Cardiac muscle cell (in vitro differentiated cells and primary cell): ENCODE measurements at places on chromosomes 1 and 21. TPM values are rescaled to one million over a fixed set of nuclear protein-coding genes. Genes with fewer than 3 reads are reported as not detected.

- no peak for DNase-seq
These were observed 136.9 kb downstream of the DISC1 start for GRCh38 chr1:231763456-231763855.

DNA sequence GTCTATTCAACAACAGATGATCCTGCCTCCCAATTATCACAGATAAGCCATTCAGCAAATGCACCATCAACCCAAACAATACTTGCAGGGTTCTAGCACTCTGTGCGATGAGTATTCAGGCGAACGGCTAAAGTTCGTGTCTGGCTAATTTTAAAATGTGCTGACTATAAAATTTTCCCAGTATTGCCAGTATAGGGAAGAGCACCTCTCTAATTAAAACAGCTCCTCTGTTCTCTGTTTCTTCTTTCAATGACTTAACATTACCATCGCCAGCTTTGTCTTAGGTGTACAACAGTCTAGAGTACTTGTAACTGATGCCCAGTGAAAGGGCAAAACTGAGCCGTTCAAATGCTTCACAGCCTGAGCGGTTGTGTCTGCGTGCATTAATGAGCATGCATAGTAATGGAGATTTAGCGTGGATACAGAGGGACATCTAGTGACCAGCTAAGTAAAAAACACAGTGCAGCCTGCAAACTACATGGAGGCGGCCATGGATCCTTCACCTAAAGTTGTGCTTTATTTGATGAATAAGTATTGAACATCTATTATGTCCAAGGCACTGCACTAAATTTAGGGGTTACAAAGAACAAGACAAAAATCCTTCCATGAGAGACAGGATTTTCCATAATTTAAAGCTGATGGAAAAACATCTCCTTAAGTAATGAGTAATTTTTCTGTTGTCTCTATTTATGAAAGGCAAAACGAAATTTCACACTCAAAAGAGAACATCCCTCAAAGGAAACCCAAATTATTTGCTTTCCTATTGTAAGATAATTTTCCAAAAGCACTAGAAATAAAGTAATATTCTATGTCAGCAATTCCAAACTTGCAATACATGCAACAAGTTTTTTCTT, 120.0 kb downstream of the SETD4 start:
- peak; percentile 78 for DNase-seq

- DNase-seq: peak; percentile 87
These were observed 3.7 kb upstream of the PLOD1 start for GRCh38 chr1:11930571-11931445.

DNA sequence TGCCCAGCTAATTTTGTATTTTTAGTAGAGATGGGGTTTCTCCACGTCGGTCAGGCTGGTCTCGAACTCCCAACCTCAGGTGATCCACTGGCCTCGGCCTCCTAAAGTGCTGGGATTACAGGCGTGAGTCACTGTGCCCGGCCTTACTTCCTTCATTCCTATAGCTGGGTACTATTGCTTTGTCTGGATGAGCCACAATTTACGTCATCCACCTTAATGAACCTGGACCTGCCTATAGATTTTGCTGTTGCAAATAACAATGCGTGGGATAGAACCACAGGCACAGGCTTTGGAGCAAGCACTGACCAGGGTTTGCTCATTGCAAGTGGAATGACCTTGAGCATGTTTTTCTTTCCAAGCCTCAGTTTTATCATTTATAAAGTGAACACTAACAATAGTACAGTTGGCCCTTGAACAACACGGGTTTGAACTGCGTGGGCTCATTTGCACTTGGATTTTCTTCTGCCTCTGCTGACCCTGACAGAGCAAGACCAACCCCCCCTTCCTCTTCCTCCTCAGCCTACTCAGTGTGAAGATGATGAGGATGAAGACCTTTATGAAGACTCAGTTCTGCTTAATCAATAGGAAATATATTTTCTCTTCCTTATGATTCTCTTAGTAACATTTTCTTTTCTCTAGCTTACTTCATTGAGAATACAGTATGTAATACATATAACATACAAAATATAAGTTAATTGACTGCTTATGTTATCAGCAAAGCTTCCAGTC, 33.3 kb upstream of the BECN2 start:
- DNase-seq: no peak

- DNase-seq: no peak
These were observed 30.3 kb upstream of the KCNQ4 start for GRCh38 chr1:40753142-40753882.

- peak; percentile 15 for DNase-seq
These were observed 598.2 kb downstream of the MATN1 start for GRCh38 chr1:30125021-30125820.

- no peak for DNase-seq
These were observed 58.2 kb downstream of the GADD45A start for GRCh38 chr1:67743072-67743725.

GRCh38 chr21:40313260-40313659, 446.0 kb downstream of the PCP4 start:
- DNase-seq: no peak

- peak; percentile 71 for DNase-seq
These were observed 65.1 kb downstream of the DISC1 start for GRCh38 chr1:231691618-231692259.

GRCh38 chr1:70327306-70328076, 27.0 kb downstream of the ANKRD13C start:
- no peak for DNase-seq

DNA sequence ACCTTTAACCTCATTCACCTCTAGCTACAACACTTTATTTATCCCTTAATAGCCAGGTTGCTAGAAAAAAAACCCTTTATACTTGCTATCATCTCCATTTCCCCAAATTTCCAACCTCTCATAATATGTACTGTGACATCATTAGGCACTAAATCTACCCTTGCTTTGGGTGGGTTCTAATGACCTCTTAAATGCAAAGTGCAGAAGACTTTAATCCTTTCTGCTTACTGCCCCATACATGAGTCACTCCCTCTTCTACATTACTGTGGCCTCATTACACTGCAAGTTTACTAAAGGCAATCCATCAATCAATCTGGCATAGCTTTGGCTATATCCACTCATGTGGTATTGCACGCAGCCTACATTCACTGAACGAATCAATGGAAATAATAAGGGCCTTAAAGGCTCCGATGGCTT, 353.3 kb downstream of the SMYD3 start:
- no peak for DNase-seq

Gene TCHH
- total RNA-seq: not detected in 2 replicates

Gene APOBEC4
- not detected in 2 replicates for total RNA-seq

Gene IVL
- total RNA-seq: not detected in 2 replicates

Gene CAPZB
- 86.2 and 127 TPM in 2 replicates for total RNA-seq

Gene DEPDC1
- total RNA-seq: 2.3 and 37.6 TPM in 2 replicates

Gene MCOLN2
- not detected in 2 replicates for total RNA-seq

Gene ENTREP3
- total RNA-seq: 39.5 and 46.2 TPM in 2 replicates

Gene FAM151A
- 0.07 and 0.21 TPM in 2 replicates for total RNA-seq

Gene ACTN2
- 276 and 303 TPM in 2 replicates for total RNA-seq

Gene NLRP3
- 0.39 and 1.5 TPM in 2 replicates for total RNA-seq

Gene ICOSLG
- 0.12 and 0.14 TPM in 2 replicates for total RNA-seq

Gene NEK2
- total RNA-seq: 4.1 and 51.2 TPM in 2 replicates

Gene LCE3E
- not detected in 2 replicates for total RNA-seq

Gene TMPRSS2
- total RNA-seq: not detected in 2 replicates

Gene KCNE2
- total RNA-seq: 1.7 TPM in 1 of 2 replicates, not detected in the other

Gene GJB3
- total RNA-seq: not detected in 2 replicates

Gene PRR9
- not detected in 2 replicates for total RNA-seq

Gene ADGRL2
- total RNA-seq: 58.3 and 70.3 TPM in 2 replicates

Gene MTHFR
- total RNA-seq: 54.7 and 64.0 TPM in 2 replicates
